ENCODE measurements at places on chromosomes 12 and 14.
A peak's percentile ranks its signal among the peaks of the same experiment; 100 is the strongest.

DNA sequence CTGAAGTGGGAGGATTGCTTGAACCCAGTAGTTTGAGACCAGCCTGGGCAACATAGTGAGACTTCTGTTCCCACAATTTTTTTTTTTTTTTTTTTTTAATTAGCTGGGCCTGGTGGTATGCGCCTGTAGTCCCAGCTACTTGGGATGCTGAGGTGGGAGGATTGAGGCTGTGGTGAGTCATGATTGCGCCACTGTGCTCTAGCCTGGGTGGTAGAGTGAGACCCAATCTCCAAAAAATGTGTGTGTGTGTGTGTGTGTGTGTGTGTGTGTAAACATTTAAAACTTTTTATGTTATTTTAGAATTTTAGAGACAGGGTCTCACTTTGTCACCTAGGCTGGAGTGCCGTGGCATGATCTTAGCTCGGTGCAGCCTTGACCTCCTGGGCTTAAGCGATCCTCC, 6.8 kb downstream of the PPP1R36 start:
- DNase-seq, result no peak

DNA sequence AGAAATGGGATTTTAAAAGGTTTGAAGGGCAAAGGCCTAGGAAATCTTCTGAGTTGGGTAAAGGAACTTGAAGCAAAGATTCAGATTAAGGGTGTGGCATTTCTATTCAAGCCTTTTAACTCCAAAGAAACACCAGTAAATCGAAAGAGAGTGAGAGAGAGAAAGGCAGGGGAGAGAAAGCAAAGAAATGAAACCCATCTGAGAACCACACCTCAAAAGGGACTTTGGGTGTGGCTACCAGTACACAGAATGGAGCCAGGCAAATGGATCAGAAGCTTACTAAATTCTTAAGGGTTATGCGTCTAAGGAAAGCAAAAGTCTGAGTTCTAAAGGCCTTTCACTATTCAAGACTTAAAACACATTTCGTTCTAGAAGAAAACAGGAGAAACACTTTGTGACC, 277.4 kb downstream of the BCL11B start:
- no peak for DNase-seq

GRCh38 chr12:86600664-86601231, 344.6 kb upstream of the MGAT4C start:
- no peak for DNase-seq

DNA sequence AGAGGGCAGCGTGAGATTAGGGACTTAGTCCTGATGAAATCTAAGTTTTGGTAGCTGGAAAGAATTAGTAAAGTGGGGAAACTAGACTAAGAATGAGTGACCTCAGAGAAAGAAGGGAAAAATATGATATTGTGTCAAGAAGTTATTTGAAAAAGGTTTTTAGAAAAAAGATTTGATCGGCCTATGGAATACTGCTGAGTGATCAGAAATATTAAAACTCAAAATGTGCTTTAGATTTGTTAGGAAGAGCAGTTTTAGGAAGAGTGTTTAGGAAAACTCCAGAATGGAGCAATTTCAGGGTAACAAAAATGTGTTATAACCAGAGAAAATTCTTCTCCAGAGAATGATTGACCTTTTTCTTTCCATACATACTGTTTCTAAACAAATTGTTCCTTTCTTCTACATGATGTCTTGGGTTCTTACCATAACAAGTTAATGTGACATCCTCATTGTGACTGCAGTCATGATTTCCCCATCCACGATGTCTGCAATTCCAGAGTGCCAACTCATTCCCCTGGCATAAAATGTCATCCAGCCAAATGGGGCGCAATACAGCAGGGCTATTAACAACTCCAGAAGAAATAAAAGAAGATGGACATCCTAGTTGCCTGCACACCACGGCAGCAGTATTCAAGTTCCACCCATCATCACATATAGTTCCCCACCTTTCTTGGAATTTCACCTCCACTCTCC, 11.8 kb downstream of the CD163L1 start:
- DNase-seq, result no peak

- DNase-seq, result no peak
These were observed 124.7 kb downstream of the EPS8 start for GRCh38 chr12:15664491-15664890.

- no peak for DNase-seq
These were observed 296.2 kb upstream of the FLRT2 start for GRCh38 chr14:85233756-85234155.

DNA sequence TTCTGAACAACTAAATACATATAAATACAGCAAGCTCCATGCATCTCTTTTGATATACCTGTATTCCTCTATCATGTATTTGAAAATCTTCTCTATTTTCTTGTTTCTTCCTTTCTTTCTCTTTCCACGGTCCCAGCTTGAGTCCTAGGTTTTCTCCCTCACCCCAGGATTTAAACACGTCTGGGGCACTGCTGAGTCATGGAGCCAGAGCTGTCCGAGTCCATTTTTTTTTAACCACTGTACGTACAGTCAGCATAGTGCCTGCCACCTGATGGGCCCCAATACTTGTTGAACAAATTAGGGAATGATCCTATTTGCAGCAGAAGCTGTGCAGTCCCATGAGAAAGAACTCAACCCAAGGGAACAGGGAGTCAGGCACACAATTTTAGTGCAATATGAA, 158.1 kb downstream of the ATP23 start:
- no peak for DNase-seq

DNA sequence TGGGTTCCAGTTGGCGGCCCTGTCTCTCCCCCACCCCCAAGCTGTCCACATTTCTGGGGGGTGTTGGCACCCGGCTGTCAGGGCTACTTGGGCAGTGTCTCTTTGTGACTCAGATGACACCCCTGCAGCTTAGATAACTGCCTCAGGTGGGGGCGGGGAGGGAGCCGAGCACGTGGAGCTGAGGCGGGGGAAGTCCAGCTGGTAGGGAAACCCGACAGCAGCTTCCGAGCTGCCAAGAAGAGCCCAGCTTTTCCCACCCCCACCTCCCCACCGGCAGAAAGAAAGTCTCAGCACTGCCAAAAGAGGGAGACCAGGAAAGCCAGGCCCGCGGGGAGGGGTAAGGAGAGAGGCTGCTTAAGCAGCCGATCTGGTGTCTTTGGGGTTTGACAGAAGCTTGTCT, 1.4 kb downstream of the LRTM2 start:
- peak; percentile 86 for DNase-seq

- DNase-seq, result no peak
These were observed 19.5 kb upstream of the LRRC10 start for GRCh38 chr12:69630191-69630590.

- DNase-seq, result peak; percentile 99
These were observed 115.9 kb downstream of the NTN4 start for GRCh38 chr12:95674631-95675030.

GRCh38 chr12:57237932-57238853, 8.7 kb downstream of the SHMT2 start:
- peak; percentile 86 for DNase-seq

GRCh38 chr12:50061171-50061570, 3.8 kb downstream of the ASIC1 start:
- no peak for DNase-seq

DNA sequence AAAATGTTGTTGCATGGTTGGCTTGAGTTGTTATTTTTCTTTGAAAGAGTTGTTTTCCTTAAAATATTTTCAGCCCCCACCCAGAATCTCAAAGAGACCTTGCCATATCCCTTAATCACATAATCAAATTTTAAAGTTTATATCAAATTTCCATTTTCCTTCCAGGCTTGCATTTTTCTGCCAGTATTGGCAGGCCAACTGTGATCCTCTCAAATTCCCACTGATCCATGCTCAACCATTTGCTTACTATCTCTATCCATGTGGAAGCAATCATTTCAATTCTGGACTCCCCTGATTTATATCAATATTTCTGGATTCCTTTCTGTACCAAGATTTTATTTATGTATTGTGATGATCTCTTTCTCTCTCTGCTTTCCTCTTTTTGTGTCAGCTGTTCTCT, 64.2 kb upstream of the PYGL start:
- DNase-seq, result no peak

GRCh38 chr12:28088566-28089272, 101.5 kb upstream of the CCDC91 start:
- DNase-seq, result no peak

DNA sequence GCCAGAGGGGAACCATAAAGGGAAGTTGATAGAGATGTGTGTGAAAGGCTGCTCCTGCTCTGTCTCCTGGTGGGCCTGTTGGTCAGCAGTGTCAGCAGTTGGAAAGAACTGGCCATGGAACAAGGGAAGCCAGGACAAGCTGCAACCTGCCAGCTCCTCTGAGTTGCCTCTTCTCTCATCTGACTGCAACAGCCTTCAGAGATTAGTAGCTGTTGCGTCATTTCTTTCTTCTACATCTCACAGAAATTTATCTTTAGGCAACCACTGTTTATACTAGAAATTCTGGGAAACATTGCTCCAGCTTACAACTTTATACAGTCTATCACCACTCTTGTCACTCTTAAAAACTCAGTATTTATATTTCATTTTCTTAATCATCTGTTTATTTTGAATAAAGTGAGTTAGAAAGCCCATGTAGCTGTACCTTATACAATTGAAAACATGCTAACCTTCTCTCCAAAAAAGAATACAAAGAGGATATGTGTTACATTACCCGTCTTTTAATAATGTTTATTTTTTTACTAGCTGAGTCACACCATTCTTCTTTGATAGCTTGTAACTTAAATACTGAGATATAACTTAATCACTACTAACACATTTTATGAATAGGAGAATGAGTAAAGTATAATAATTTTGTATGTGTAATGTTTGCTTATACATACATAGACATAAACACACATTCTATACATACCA, 224.2 kb downstream of the LRFN5 start:
- DNase-seq, result no peak

DNA sequence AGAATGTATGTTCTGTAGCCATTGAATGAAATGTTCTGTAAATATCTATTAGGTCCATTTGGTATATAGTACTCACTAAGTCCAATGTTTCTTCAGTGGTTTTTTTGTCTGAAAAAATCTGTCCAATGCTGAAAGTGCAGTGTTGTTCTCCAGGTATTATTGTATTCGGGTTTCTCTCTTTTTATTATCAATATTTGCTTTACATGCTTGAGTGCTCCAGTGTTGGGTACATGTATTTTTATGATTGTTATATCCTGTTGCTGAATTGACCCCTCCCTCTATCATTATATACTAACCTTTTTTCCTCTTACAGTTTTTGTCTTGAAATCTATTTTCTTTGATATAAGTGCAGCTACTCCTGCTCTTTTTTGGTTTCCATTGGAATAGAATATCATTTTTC, 382.2 kb downstream of the CCER1 start:
- DNase-seq, result no peak

DNA sequence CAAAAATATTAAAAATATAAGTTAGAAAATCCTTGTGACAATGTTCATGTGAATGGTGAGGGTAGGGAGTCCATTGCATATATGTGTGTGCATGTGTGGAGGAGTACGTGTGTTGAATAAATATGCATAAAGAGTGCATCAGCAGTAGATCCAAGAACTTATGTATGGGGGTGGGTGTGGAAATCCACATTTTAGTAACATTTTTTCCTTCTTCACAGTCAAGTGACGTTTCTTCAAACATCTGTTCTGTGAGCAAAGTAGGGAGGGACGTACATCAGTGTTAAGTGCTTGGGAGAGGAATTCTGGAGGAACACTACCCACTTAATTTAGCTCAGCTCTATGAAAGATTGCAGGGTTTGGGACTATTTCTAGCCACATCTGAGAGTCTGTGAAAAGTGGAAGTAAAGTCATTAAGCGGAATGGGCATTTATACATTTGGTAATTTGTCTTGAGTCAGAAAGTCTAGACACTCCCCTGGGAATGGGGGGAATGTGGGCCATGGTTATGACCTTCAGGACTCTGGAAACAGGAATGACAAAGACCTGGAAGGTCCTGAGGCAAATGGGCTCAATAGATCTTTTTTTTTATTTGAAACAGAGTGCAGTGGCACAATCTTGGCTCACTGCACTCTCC, 156.4 kb upstream of the PLXNC1 start:
- no peak for DNase-seq

DNA sequence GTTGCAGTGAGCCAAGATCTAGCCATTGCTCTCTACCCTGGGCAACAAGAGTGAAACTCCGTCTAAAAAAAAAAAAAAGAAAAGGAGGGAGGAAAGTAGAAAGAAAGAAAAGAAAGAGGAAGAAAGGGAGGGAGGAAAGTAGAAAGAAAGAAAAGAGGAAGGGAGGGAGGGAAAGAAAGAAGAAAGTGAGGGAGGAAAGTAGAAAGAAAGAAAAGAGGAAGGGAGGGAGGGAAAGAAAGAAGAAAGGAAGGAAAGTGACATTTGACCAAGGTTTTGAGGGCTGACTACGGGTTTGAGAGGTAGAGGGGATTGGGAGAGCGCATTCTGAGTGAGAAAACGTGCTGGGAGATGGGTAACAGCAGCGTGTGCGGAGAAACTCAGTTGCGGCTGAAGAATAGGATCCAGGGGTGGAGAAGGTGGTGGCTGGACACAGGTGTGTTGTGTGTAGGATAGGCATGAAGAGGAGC, 521 bp upstream of the PAPLN start:
- no peak for DNase-seq

- DNase-seq, result no peak
These were observed 92.3 kb upstream of the BCAT1 start for GRCh38 chr12:25041006-25041741.

DNA sequence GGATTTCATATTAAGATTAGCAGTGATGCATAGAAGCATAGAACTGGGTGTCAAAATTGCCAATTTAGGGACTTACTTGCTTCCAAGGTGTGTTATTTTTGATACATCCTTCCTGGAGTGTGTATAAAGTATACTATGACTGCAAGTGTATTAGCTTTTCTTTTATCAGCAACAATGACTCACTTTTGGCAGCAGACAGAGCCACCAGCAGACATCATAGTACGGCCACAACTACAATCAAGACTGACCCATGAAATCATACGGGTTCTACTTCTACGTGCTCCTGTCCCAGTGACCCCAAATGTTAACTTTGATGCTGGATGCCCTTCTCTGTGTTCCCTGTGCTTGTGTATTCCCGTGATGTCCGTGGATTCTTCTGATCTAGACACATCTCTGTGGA, 443.9 kb downstream of the TMEM132D start:
- no peak for DNase-seq

- no peak for DNase-seq
These were observed 468.7 kb upstream of the FLRT2 start for GRCh38 chr14:85061256-85061655.

GRCh38 chr12:54719691-54720090, 71.5 kb upstream of the DCD start:
- no peak for DNase-seq

GRCh38 chr14:94129758-94130414, 482 bp upstream of the IFI27L2 start:
- peak; percentile 77 for DNase-seq

- DNase-seq, result peak; percentile 81
These were observed at the start of gene ATXN2 for GRCh38 chr12:111598637-111599452. Gene ATXN2, minus strand, starts transcription at chr12:111599315. Its CDS starts 281 bp downstream, at chr12:111599034.

GRCh38 chr14:74804219-74804825, 41.2 kb downstream of the YLPM1 start:
- peak; percentile 27 for DNase-seq

Measured in NCI-H82 (cell line).